ENCODE measurements at places on chromosomes 7 and 10.

DNA sequence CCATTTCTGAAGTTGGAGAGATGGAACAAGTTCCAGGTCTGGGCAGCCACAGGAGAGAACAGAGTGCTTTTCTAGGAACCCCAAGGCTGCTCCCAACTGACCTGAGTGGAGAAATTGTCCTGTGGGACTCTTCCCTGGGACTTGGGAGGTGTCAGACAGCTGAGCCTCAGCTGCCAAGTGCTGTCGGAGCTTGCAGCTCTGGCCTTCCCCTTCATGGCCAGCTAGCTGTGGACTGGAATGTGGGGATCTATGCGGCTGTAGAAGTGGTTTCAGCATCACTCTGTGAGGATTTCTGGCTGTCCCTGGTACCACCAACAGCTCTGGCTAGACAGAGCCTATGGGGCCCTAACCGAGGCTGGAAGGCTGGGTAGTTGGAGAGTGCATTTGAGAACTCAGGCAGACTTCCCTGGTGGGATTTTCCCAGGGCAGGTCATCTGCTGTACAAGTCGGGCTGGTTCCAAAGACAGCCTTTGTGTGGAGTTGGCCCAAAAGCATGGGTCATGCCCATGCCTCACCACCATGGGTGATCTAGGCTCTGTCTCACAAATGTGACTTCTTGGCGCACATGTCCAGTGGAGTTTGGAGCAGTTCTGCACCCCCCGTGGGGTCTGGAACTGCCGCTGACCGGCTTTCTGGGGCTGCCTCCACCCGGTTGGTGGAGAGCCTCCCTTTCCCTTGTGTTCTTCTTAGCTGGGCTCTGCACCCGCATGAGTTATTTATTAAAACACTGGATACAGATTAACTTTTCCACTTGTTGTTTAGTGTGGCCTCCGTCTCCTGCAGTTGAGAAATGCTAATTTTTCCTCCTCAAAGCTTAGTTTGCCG lies 10.9 kb downstream of the SUFU start:
- DNase-seq: no peak

DNA sequence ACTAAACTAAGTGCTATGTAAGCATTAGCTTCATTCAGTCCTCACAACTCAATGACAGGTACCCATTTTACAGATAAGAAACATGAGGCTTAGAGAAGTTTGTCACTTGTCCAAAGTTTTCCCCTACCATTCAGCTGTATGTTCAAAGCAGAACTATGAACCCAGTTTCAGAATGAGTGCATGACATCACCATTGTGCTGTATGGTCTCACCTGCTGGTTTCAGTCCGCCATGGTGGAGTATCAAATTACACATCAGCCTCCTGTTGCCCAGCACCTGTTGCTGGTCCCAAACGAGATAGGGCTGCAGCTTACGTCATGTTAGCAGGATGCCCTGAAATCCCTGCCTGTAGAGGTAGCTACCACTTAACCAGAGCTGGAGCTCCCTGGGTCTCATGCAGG lies 95.0 kb downstream of the DYNC1I1 start:
- DNase-seq: no peak

- no peak for DNase-seq
These were observed 62.0 kb downstream of the KIAA1549 start for GRCh38 chr7:138919216-138919615.

DNA sequence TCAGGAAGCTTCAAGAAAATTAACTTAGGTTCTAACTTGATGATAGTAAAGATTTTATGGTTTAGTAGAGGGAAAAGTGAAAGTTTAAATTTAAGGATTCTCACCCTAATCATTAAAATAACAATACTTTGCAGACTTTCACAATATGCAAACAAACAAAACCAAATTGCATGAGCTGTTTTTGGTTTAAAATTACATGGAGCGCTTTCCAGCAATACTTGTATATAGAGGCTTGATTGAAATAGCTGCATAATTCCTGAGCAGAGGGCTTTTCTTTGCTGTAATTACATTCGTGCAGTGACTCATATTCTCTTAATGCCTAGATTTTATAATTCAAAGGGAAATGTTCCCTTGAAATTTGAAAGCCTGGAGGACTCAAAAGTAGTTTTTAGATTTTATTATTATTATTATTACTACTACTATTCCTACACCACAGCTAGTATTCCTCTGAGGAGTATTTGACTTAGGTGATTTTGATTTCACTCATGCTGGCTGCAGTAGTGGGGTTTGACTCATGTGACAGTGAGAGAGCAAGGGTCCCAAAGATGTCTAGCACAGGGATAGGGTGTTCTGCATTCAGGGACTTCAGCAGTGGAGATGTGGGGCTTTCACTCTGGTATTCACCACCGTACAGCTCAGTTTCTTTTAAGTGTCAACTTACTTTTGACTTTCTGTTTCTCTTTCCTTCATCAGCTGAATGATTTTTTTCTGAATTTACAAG lies 138.1 kb downstream of the ADAM22 start:
- no peak for DNase-seq

GRCh38 chr10:27319752-27320431 lies 79.3 kb upstream of the ACBD5 start:
- peak; percentile 82 for DNase-seq

DNA sequence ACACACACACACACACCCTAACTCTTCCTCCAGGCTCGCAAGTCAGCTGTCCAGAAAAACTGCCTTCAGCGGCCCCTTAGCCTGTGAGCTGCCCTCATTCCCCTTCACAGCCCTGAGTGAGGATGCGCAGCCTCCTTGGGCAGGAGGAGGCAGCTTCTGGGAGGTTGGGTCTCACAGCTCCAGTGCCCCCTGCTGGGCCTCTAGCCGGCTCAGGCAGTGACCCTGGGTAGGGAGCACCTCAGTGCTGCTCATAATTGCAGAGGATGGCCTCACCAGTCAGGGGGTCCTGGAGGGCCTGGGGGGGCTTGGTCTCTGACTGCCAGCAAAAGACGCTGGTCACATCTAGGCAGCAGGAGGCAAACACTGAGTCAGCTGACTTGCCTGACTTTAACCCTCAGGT lies 43.7 kb downstream of the ZNF273 start:
- no peak for DNase-seq

GRCh38 chr7:148931470-148931869 lies 47.4 kb upstream of the EZH2 start:
- no peak for DNase-seq

GRCh38 chr7:13179011-13179582 lies 491.7 kb downstream of the ARL4A start:
- DNase-seq: no peak

GRCh38 chr7:2931034-2931415 lies 86.9 kb upstream of the GNA12 start:
- DNase-seq: no peak

DNA sequence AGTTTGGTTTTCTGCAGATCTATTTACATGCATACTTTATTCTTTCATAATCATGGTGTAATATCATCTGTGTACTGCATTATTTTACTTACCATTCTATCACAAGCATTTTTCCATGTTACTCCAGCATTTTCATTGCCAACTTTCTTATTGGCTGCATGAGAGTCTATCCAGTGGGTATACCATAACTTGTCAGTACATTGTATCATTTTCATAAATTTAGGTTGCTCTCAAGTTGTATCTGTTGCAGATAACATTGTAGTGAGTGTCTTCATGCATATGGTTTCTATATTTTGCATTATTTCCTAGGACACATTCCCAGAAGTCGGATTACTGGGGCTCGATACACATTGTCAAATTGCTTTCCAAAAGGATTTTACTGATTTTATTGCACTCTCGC lies 87.2 kb upstream of the INSYN2A start:
- no peak for DNase-seq

GRCh38 chr10:117417196-117417595 lies 42.0 kb upstream of the PDZD8 start:
- no peak for DNase-seq

DNA sequence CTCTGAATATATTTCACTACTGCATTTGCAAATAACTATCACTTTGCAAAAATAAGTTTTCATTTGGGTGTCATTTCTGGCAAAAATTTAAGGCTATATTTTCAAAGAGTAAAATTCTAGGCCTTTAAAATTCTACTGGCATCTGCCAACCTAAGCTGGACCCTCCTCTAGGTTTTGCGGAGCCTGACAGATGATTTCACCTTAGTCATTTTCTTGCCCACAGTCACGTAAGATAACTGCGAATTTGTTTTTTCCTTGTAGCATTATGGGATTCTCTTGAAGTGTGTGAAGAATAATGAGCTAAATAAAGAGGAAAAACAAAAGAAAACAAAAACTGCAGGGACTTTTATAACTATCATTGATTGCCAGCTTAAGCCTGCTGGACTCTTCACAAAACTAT lies 7.8 kb downstream of the MEOX2 start:
- DNase-seq: no peak

- DNase-seq: no peak
These were observed 12.8 kb upstream of the LRRC4 start for GRCh38 chr7:128044064-128044463.

DNA sequence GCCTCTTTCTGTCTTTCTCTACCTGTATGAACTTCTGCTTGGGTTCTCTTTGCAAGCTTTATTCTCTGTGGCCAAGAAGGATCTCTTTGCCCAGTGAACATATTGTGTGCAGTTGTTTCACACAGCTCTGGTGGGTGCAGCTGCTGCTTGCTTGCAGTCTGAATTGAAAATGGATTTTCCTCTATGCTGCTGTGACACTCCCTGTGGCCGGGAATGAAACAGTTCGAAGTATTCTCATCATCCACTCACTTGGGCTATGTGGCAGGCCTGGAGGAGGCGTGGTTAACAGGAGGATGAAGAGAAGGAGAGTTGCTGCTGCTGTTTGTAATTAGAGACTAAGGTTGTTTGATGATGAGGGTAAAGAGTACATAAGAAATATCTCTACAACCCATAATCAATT lies 28.4 kb upstream of the ITGA8 start:
- no peak for DNase-seq

DNA sequence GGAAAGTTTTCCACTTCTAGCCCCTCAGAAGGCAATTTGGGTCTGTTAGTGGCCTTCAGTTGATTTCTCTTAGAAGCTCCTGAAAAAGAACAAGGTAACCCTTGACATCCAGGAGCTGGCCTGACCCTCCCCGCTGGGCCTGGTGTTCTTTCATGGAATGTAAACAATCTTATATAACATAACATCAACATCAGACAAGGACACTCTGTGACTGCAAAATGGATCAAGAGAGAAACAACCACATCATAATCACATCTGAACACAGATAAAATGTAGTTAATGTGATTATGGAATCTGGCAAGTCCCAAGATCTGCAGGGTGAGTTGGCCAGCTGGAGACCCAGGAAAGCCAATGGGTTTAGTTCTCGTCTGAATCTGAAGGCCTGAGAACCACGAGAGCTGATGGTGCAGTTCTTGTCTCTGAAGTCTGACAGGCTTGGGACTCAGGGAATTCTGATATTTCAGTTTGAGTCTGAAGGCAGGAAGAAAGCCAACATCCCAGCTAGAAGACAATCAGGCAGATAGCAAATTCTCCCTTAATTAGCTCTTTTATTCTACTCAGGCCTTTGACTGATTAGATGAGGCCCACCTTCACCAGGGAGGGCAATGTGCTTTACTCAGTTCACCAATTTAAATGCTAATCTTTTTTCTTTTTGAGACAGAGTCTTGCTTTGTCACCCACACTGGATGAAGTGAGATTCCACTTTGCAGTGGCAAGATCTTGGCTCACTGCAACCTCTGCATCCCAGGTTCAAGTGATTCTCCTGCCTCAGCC lies 91.4 kb upstream of the NAMPT start:
- no peak for DNase-seq

DNA sequence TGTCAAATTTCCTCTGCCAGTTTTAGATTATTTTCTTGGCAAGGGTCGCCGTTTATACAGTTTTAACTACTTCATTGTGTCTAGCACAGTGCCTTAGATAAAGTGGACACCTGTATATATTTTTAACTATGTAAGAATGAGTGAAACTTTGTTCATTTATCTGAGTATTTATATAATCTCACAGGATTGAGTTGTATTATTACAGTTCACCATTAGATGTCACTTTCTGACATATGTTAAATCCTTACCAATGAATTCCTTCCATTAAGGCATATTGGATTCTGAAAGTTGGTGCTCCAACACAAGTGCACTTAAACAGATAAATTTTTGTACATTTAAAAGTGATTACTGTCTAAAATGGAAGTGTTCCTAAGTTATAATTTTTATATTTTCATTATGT lies 43.0 kb downstream of the ZMYND11 start:
- DNase-seq: peak; percentile 36

DNA sequence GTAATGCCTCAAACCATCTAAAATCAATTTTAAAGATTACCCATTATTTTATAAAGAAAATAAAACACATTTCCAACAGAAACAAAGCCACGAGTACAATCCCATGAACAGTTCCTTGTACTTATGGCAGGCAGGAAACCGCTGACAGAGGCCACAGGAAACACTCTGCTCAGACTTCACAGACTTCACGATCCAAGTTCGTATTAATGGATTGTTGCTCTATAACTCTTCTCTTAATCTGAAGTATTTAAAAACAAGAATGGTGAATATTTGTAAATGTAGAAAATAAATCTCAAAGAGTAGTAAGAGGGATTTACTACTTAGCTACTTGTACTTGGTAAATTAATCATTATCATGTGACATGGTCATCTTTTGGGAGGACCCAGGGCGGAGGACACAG lies 78.3 kb downstream of the SNX10 start:
- DNase-seq: no peak

GRCh38 chr10:26621243-26621888 lies 76.1 kb upstream of the PDSS1 start:
- DNase-seq: peak; percentile 11

DNA sequence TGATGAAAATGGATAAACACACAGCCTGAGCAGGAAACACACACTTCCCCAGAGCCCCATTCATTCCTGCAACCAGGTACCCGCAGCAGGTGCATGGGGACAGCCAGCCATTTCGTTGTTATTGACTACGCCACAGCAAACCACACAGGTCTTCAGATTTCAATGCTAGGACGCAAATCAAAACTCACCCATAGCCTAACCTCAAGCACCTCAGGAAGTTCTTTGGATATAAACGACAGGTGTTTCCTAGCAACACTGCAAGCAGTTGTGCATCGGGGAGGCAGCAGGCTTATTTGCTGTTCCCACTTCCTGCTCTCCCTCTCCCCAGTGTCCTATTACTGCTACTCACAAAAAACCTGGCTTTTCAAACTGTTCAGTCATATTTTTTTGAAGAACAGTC lies 176.5 kb upstream of the FRMD4A start:
- DNase-seq: no peak

DNA sequence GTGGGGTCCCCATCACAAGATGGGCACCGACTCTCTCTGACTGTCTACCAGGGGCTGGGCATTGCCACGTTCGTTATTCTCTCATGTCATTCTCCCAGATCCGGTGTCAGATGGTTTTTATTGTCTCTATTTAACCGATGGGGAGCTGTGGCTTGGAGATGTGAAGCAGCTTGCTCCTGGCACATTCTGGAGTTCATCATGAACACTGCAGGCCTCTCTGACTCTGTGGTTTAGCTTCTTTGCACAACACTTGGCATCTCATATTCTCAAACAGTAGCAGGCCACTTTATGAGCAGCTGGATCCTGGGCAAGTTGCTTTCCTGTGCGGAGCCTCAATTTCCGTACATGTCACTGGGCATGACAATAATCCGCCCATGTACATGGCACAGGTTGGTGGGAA lies 119.9 kb downstream of the LRRC18 start:
- no peak for DNase-seq
